K562 (cell line): ENCODE measurements at places on chromosomes 5 and 9. TPM values are rescaled to one million over a fixed set of nuclear protein-coding genes. Genes with fewer than 3 reads are reported as not detected.
A peak's percentile ranks its signal among the peaks of the same experiment; 100 is the strongest.

The RICTOR gene
- total RNA-seq, result 41.0 and 43.2 TPM in 2 replicates

The FBN2 gene
- total RNA-seq, result 0.09 and 0.22 TPM in 2 replicates

The ADAMTSL2 gene
- total RNA-seq, result 0.04 TPM in 1 of 2 replicates, not detected in the other

The DEPDC1B gene
- 41.6 and 43.2 TPM in 2 replicates for total RNA-seq

The PTPRD gene
- total RNA-seq, result 0.02 and 0.11 TPM in 2 replicates

The CCL21 gene
- 0.34 TPM in 1 of 2 replicates, not detected in the other for total RNA-seq

The CFAP77 gene
- total RNA-seq, result not detected in 2 replicates

The TMEM252 gene
- total RNA-seq, result not detected in 2 replicates

The PCDHB8 gene
- total RNA-seq, result not detected in 2 replicates

The DAB2IP gene
- 0.31 and 0.38 TPM in 2 replicates for total RNA-seq

DNA sequence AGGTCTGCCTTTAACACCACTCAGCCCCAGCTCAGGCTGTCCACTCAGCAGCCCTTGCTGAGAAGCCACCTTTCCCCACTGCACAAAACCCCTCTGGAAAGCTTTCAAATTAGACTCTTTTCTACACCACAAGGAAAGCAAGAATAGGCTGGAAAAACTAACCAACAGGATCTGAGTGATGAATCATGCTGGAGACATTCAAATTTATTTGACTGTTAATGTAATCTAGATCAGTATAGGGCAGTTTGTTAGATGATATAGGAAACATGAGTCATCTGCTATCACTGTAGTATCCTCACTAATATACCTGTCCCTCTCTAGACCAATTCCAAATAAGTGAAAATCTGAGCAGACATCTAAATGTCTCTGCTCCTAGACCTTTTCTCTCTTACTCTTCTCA is 127.8 kb upstream of the PAM start:
- no peak overlapping the region for H3K4me3 ChIP-seq
- H3K36me3 ChIP-seq, result no peaks in the 10 kb centered on the region
- H3K4me1 ChIP-seq, result no peaks in the 10 kb centered on the region
- no peak overlapping the region for H3K27ac ChIP-seq

DNA sequence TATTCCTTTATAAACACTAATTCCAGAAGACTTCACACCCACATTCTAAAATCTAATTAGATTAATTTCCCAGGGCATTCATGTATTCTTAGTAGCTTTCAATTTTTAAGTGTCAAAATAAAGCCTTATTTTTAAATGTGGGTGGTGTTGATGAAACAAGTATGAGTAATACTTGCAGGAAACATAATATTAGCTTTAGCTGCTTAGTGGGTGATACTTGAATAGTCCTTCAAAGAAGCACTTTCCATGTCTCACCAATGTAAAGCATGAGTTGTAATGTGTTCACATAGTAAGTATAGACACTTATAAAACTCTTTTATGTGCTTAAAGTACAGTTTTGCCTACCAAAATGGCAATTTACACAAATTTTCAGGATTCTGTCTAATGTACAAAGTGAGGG is 6.9 kb downstream of the FNBP1 start:
- H3K27me3 ChIP-seq, result no peaks in the 10 kb centered on the region
- no peak for DNase-seq
- H3K27ac ChIP-seq, result no peak overlapping the region

- H3K27ac ChIP-seq, result no peak overlapping the region
- H3K36me3 ChIP-seq, result peaks cover 71% of the 10 kb centered on the region
- no peaks in the 10 kb centered on the region for H3K27me3 ChIP-seq
- no peak overlapping the region for H3K4me3 ChIP-seq
- DNase-seq, result no peak
- no peaks in the 10 kb centered on the region; the same call in 1 of the 2 replicates for H3K4me1 ChIP-seq
Measured at GRCh38 chr5:126805063-126805462, 28.1 kb downstream of the LMNB1 start.

GRCh38 chr5:106089073-106089472 is 1581.7 kb downstream of the EFNA5 start:
- no peak overlapping the region for H3K27ac ChIP-seq
- no peaks in the 10 kb centered on the region for H3K36me3 ChIP-seq
- no peak for DNase-seq
- no peaks in the 10 kb centered on the region for H3K27me3 ChIP-seq
- H3K4me3 ChIP-seq, result no peak overlapping the region

DNA sequence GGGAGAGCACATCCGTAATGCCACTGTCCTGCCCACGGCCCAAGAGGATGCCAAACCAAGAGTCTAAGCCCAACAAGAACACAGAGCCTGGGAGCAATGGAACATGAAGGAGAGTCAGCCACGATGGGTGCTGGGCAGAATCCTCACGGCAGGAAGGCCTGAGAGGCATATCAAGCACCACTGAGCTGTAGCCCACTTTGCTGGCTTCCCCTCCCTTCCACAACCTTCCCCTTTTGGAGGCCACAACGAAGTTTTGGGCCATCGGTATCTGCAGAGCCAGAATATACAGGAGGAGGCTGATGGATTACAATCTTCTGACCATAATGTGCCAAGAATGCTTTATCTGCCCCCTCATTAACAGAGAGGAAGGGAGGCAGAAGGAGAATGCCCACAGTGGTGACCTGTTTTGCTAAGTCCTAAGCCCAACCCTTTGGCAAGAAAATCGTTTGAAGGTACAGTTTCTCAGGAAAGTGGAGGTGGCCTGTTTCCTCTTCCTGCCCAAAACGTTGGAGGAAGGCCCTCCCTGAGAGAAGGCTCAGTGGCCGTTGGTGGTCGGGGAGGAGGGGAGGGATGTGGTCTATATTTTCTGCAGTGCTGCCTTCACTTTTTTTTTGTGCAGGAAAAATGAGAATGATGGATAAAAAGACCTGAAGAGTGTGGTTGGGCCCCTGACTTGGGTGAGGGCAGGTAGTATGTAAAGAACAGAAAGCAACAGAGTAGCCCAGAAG is 26.2 kb downstream of the MACROH2A1 start:
- DNase-seq, result no peak
- no peak overlapping the region for H3K4me3 ChIP-seq
- no peak overlapping the region; the same call in 2 of the 3 replicates for H3K27ac ChIP-seq
- H3K27me3 ChIP-seq, result no peaks in the 10 kb centered on the region
- H3K36me3 ChIP-seq, result peaks cover 99% of the 10 kb centered on the region

DNA sequence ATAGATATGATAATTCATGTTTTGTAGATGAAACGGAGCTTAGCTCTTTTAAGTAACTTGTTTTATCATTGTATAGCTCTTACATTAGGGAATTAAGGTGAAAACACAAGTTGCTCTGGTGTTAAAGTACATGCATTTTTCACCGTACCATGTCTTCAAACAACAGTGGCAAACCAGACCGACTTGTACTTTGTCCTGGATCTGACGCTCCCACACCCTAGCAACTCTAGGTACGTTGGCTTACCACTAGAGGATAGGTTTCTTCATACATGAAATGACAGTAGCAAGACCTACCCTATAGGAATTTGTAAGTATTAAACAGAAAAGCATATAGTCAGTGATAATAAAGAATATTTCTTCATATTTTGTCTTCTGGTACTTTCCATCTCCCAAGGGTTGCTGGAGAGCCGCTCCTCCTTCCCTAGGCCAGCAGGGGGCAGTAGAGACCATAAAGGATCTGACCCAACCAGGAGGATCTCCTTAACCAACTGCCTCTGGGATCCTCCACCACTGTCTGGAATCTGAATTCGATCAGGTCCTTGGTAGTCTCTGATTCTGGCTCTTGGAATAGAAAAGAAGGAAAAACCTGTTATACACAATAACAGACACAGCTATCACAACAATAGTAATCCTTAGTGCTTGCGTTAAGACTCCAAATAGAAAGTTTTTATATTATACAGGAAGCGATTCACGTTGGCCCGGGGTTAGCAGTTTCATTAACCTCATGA is 136.7 kb downstream of the CAVIN4 start:
- no peaks in the 10 kb centered on the region for H3K36me3 ChIP-seq
- peak; percentile 81 for DNase-seq
- H3K4me3 ChIP-seq, result no peak overlapping the region

DNA sequence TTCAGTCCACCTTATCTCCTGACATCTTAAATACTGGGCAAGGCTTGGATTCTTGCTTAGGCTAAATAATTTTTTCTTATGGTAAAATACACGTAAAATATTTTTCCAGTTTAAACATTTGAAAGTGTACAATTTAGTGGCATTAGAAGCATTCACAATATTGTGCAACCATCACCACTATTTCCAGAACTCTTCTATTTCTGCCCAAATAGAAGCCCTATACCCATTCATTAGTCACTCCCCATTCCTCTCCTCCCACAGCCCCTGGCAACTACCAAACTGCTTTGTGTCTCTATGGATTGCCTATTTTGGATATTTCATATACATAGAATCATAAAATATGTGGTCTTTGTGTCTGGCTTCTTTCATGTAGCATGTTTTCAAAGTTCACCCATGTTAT is 57.6 kb downstream of the IL31RA start:
- H3K4me3 ChIP-seq, result no peak overlapping the region
- no peak for DNase-seq
- H3K4me1 ChIP-seq, result no peaks in the 10 kb centered on the region
- peaks cover 30% of the 10 kb centered on the region for H3K27me3 ChIP-seq
- H3K27ac ChIP-seq, result no peak overlapping the region

DNA sequence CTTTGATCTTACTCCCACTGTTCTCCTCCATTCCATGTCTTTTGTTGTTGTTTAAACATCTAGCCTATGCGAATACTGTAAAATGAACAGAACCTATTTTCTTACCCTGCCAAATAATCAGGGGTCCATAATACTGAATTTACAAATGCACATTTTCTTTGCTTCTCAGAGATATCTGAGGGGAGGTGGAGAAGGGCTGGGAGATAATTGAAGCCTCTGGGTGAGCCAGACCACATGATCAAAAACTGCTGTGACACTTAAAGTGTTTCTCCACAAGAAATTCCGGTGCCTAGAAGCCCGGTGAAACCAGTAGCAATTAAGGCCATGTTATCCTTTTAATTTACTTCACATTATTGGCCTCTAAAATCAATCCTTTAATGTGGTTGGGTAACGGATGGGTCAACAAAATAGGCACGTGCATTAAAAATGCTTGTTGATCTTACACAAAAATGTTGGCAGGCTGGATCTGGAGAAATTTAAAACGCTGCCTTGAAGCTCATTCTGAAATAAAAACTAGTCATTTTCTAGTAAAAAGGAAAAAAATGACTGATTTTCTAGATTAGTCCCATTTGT is 10.8 kb downstream of the SEMA6A start:
- no peaks in the 10 kb centered on the region for H3K4me1 ChIP-seq
- no peak for DNase-seq
- no peak overlapping the region for H3K4me3 ChIP-seq

GRCh38 chr5:180644129-180644824 is 5.1 kb downstream of the FLT4 start:
- peaks cover 37% of the 10 kb centered on the region for H3K4me1 ChIP-seq
- no peaks in the 10 kb centered on the region for H3K36me3 ChIP-seq
- no peak overlapping the region for H3K27ac ChIP-seq
- no peak for DNase-seq

DNA sequence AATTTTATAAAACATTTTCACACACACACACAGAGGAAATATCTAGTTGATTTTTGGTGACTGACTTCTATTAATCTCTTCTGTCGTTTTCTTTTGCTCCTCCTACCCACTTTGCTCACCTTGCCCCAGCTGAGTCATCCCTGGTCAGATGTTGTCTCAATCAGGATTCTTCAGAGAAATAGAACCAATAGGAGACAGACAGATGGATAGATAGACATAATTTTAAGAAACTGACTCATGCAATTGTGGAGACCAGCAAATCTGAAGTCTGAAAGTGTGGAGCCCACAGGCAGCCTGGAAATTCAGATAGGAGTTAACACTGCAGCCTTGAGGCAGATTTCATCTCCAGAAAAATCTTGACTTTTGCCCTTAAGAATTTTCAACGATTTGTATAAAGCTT is 37.0 kb upstream of the PIK3R1 start:
- H3K36me3 ChIP-seq, result no peaks in the 10 kb centered on the region
- no peak for DNase-seq
- no peaks in the 10 kb centered on the region for H3K27me3 ChIP-seq
- no peak overlapping the region for H3K4me3 ChIP-seq

- H3K27me3 ChIP-seq, result no peaks in the 10 kb centered on the region
- H3K4me1 ChIP-seq, result no peaks in the 10 kb centered on the region
- H3K4me3 ChIP-seq, result no peak overlapping the region
Measured at GRCh38 chr9:7802666-7803065, 3.1 kb upstream of the DMAC1 start.

DNA sequence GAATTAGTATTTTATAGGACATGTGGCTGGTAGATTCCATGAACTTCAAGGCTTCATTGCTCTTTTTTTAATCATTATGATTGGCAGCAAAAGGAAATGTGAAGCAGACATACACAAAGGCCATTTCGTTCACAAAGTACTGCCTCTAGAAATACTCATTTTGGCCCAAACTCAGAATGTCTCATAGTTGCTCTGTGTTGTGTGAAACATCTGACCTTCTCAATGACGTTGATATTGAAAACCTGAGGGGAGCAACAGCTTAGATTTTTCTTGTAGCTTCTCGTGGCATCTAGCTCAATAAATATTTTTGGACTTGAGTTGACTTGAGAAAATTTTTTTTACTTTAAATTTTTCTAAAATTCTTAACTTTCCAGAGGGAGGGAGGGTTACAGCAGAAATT is 12.4 kb downstream of the KCNV2 start:
- H3K36me3 ChIP-seq, result 0 out of 3 replicates have a peak, but pooled peaks cover 2% of the 10 kb centered on the region
- H3K27me3 ChIP-seq, result no peaks in the 10 kb centered on the region
- no peak overlapping the region for H3K4me3 ChIP-seq
- no peaks in the 10 kb centered on the region for H3K4me1 ChIP-seq
- no peak for DNase-seq

- peaks cover 3% of the 10 kb centered on the region; the same call in 2 of the 3 replicates for H3K4me1 ChIP-seq
- no peak overlapping the region for H3K4me3 ChIP-seq
- H3K27me3 ChIP-seq, result no peaks in the 10 kb centered on the region
- H3K36me3 ChIP-seq, result no peaks in the 10 kb centered on the region
Measured at GRCh38 chr9:5976674-5977397, 38.6 kb downstream of the RANBP6 start.

DNA sequence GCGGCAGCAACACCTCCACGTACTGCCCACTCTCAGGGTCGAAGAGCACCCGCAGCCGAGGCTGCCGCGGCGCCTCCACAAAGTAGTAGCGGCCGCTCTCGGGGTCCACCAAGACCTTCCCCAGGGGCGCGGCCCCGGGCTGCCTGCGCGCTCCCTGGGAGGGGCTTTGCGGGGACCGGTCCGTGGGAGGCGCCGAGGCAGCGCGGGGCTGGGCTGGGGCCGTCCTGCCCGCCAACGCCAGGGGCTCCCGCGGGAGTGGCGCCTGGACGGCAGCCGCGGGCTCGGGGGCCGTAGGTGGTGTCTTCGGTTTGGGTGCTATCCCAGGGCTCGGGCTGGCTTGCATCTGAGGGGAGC is 2.6 kb upstream of the MZB1 start:
- H3K4me1 ChIP-seq, result peaks cover 6% of the 10 kb centered on the region
- H3K36me3 ChIP-seq, result no peaks in the 10 kb centered on the region
- no peak overlapping the region for H3K27ac ChIP-seq
- no peak for DNase-seq
- no peaks in the 10 kb centered on the region for H3K27me3 ChIP-seq
- H3K4me3 ChIP-seq, result no peak overlapping the region
